ENCODE measurements at places on chromosomes 4 and X. TPM values are rescaled to one million over a fixed set of nuclear protein-coding genes. Genes with fewer than 3 reads are reported as not detected.

Gene AKAP14
- not detected for total RNA-seq

Gene NLRP2B
- total RNA-seq = not detected

Gene DUX4
- total RNA-seq = not detected

Gene GLRA3
- total RNA-seq = not detected

Gene SCRG1
- total RNA-seq = not detected

Gene ADAM29
- not detected for total RNA-seq

Gene CMC4
- total RNA-seq = 3.7 TPM

Gene HSFX1
- total RNA-seq = 0.32 TPM

Gene CDKL5
- 2.9 TPM for total RNA-seq

Gene HNRNPH2
- 44.1 TPM for total RNA-seq

Gene MSX1
- 0.54 TPM for total RNA-seq

Gene SPP1
- not detected for total RNA-seq

Gene SLC35A2
- total RNA-seq = 50.0 TPM

Gene LSM6
- 16.8 TPM for total RNA-seq

Gene GPRASP1
- 27.0 TPM for total RNA-seq
